H7 (cell line): ENCODE measurements at places on chromosomes 4 and X.

GRCh38 chrX:70549429-70549828 is 104.8 kb downstream of the DLG3 start:
- no peak for DNase-seq

DNA sequence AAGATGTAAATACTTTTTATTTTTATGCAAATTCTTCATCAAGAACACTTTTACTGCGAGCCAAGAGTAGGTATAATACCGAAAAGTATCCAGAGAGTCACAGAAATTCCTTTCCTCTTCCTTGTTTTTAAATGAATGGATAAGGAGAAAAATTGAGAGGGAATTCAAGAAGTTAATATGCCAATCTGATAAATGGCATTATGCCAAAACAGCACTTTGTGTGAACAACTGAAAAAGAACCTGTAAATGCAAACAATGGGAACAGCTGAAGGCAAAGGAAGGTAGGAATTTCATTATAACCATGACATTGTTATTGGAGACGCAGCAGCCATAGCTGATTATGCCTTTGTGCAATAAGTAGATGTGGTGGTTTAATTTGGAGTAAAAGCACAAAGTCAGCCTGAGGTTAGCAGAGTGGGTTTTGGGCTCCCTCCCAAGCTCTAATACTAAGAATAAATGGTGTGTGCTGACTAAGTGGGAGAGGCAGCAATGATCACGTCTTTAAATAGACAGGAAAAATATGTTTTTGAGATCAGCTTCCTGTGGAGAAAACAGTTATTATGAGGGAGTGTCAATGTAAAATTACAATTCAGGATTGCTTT is 209.8 kb upstream of the NDST4 start:
- DNase-seq, result no peak

- DNase-seq, result no peak
Measured at GRCh38 chrX:17822351-17822750, 38.7 kb downstream of the RAI2 start.

GRCh38 chrX:27162496-27162895 is 300.6 kb downstream of the PPP4R3C start:
- no peak for DNase-seq

- no peak for DNase-seq
Measured at GRCh38 chr4:179361978-179362486, 1919.8 kb upstream of the AGA start.

- no peak for DNase-seq
Measured at GRCh38 chrX:20394451-20394850, 127.7 kb upstream of the RPS6KA3 start.

DNA sequence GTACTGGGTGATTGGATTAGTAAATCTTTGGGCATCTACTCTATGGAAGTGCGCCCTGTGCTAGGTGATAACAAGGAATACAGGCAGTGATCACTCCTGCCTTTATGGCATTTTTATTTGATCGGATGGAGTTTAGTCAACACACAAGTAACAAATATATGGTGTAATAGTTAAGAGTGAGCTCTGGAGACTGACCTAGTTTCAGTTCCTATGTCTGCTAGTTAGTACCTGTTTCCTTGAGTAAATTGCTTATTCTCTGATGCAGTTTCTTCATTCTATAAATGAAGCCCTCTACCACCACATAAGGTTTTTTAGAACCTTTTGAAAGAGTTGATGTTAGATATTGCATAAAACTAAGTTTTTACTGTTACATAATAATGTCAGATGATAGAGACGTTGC is 134.6 kb downstream of the KDM6A start:
- DNase-seq, result no peak

DNA sequence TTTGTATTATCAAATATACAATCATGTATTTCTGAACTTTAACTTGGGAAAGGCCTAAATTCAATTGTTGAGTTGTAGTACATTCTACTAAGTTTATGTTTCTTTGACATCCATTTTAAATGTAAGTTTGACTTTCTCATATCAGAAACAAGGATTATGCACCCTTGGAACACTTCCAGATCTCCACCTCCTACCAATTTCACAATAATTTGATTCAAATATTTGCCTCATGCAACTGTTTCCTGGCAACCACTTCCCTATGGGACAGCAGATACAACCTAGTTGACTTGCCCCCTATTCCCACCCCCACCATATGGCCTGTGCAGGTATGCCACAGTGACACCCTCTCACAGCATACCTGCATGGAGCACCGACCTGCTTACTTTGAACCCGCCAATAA is 506.4 kb upstream of the PABPC4L start:
- no peak for DNase-seq

GRCh38 chr4:3654036-3654807 is 112.0 kb upstream of the ADRA2C start:
- no peak for DNase-seq

GRCh38 chrX:12162420-12162819 is 24.1 kb downstream of the FRMPD4 start:
- no peak for DNase-seq

DNA sequence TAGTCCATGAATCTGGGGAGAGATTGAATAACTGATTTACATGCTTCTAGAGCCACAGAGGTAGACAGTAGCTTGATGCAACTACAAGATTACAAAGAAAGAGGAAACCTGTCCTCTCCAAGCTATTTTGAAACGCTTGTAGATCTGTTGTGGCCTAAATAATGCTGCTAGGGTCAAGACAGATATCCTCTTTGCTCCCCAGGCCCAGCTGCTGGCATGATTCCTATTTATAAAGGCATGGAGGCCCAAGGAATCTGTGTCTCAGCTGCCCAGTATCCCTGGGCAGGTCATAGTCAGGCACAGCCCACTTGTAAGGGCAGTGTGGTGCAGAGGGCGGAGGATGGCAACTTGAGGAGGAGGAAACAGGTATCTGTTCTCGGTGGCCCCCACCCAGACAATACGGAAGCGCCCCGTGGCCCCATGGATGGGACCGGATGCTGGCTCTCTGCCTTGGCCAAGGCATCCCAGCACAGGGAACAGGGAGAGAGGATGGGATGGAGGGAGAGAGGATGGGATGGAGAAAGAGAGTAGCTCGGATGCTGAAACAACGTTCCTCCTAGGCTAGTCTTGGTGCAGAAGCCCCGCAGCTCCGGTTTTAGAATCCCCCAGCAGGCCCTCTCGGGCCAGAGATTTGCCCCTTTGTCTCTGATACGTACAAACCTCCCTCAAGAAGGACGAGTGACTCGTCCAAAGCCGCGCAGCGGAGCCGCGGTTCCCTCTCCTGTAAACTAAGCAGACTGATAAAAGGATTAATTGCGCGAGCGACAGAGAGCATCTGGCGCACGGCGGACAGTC is 767 bp upstream of the SMIM20 start:
- peak; percentile 47 for DNase-seq

GRCh38 chrX:17836830-17837229 is 24.3 kb downstream of the RAI2 start:
- no peak for DNase-seq

- DNase-seq, result no peak
Measured at GRCh38 chrX:82224961-82225360, 1023.1 kb downstream of the SH3BGRL start.

DNA sequence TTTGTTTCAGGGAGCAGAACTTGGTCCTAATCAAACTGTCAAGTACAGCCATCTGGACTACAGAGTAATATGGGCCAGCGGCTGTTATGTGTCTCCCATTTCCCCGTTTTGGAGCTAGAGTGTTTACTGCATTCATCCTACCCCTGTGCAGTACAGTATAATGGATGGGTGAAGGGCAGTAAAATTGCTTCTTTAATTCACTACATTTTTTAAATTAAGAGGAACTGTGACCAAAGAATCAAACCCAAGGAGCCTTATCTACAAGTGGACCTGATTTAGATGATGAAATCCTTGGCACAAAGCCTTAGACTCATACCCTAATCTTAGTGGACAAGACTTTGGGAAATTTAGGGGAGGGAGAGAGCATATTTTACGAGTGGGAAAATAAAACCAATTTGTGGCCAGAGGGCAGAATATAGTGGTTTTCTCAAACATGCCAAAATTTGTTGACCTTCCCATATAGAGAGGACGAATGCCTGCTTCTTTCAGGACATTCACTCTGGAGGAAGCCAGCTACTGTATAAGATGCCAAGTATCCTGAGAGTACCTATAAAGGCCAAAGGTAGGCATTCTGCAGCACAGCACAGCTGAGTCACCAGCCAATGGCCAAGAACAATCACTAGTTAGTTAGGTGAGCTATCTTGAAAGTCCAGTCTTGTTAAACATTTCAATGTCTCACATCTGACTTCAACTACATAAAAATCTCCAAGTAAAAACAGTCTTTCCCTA is 253.8 kb upstream of the KCNIP4 start:
- DNase-seq, result no peak

- no peak for DNase-seq
Measured at GRCh38 chr4:7235030-7235380, 42.7 kb downstream of the SORCS2 start.

- no peak for DNase-seq
Measured at GRCh38 chr4:10100734-10101216, 15.8 kb downstream of the WDR1 start.

- no peak for DNase-seq
Measured at GRCh38 chrX:11478911-11479310, 185.7 kb downstream of the AMELX start.

GRCh38 chr4:76373919-76374552 is 46.9 kb downstream of the CCDC158 start:
- no peak for DNase-seq

GRCh38 chrX:52874661-52875060 is 6.8 kb upstream of the XAGE3 start:
- no peak for DNase-seq

DNA sequence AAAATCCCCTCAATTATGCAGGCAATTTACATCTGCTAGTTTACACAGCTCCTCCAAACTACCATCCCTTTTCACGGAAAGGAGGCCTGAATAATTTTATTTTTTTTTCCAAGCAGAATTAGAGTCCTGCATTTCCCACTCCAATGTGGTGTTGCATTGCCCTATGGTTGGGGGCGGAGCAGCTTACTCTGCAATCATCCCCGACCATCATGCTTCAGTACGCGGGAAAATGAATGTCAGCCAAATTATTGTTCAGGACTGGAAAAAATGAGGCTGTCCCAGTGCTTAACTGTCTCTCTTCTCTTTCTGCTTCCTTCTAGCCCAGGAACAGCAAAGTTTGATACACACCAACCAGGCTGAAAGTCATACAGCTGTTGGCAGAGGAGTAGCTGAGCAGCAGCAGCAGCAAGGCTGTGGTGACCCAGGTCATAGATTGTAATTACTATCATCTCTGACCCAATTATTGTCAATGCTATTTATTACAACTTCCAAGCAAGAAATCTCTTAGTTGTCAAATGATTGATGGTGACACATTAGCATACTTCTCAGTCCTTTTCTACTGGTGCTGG is 28.3 kb downstream of the MMRN1 start:
- DNase-seq, result no peak

GRCh38 chr4:105399532-105400161 is 74.2 kb downstream of the PPA2 start:
- no peak for DNase-seq

DNA sequence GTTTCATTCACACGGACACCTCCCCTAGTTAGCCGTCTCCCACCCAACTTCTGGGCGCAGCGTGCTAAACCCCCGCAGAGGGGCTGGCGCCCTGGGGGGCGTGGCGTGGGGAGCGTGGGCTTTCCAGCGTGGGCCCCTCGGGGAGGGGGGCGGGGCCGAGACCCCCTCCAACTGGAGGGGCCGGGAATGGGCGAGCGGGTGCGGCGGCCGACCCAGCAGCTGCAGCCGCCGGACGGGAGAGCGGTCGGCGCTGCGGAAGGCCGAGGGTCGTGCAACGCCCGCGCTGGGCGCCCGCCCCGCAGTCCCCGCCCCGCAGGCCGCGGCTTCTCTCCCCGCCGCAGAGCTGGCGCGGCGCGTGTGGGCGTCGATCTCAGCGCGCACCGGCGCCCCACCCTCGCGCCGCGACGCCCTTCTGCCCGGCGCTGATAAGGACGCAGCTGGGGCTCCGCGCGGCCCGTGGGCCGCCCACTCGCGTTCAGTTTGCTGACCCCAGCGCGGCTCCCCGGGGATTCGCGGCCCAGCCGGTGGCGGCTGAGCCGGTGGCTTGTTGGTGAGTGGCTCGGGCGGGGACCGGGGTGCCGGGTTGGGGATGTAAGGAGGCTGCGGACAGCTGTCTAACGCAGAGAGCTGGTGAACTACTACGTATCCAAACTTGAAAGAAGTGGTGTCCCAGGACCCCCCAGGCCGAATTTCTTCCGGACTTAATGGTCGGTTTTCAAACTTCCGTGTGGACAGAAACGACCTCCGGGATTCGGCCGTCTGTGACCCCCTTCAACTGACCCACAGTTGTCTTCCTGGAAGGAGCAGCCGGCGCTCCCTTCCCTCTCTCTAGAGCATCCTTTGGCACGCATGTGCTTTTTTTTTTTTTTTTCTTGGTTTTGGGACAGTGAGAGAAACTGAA is 1.5 kb downstream of the FHDC1 start:
- peak; percentile 69 for DNase-seq
